ENCODE measurements at places on chromosomes 1 and 21.

- DNase-seq = no peak
Observed at GRCh38 chr21:35565204-35565611, 495.1 kb downstream of the SETD4 start.

- no peak for DNase-seq
Observed at GRCh38 chr1:213829780-213830179, 158.0 kb upstream of the PROX1 start.

DNA sequence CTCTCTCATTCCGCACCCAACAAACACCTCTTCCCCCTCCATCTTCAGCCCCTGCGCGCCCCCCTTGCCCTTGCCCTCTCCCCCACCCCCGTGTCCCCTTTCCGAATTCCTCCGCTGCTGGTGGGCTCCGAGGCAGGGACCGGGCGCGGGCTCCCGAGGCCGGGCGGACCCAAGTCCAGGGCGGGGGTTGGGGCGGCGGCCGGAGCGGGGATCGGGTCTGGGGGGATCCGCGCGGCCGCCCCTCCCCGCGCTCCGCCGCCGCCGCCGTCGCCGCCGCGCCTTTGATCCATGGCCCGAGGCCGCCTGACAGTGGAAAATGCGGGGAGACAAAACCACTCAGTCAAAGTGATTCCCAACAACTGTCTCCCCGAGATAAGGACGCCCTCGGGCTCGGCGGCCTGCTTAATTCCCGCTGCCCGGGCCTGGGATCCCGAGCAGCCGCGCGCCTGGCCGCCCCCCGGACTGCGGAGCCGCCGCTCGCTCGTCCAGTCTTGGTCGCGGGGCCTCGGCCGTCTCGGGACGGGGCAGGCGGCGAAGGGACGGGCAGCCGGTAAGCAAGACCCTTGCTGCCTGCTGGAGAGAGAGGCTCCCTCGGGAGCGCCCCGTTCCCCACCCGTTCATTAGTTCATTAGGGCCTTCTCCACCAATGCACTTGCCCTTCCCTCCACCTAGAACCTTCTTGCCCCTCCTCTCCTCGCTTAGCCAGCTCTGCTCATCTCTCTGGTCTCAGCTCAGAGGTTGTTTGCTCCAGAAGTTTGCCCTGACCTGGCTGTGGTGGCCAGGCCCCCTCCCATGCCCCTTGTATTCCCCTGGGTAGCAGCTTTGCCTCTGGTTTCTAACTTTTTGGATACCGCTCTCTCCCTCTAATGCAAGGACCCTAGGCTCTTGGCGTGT lies 86.4 kb downstream of the PAX7 start:
- no peak for DNase-seq

- no peak for DNase-seq
Observed at GRCh38 chr1:162305969-162306368, 70.7 kb downstream of the SPATA46 start.

DNA sequence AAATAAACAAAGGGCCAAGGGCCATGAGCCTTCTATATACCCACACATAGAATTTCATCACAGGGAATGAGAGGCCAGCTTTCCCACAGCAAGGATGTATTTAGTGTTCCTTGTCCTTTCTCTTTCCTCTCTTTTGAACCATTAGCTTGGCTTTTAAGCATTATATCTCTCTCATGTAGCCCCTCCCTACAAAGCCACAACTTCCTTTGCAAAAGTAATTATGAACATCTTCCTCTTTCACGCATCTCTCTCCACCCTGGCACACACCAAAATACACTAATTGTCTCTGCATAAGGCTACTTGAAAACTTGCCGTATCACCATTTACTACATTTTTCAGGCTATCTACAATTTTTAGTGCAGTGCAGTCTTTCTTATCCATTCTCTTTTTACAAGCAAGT lies 1.9 kb upstream of the AK5 start:
- no peak for DNase-seq

GRCh38 chr1:247740721-247741120 lies 2.3 kb downstream of the OR14K1 start:
- no peak for DNase-seq

- DNase-seq = no peak
Observed at GRCh38 chr1:203065191-203065590, 20.6 kb downstream of the MYOG start.

GRCh38 chr1:110916669-110917306 lies 43.8 kb downstream of the CD53 start:
- no peak for DNase-seq

- DNase-seq = no peak
Observed at GRCh38 chr1:240217403-240217802, 125.7 kb downstream of the FMN2 start.

DNA sequence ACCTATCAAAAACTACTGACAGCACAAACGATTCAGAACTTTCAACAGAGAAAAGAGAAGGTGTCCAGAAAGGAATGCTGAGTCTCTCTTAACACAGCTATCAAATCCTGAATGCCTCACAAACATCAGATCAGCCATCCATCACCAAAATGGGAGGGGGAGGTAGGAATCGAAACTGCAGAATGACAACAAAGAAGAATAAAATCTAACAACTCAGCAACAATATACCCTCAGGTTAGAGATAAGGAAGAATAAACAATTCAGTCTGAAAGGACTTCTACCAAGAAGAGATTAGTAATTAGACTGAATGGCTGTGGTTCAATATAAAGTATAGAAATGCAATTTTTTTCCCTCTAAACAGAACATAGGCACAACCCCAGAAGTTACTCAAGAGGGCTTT lies 94.4 kb downstream of the RERE start:
- DNase-seq = no peak

- no peak for DNase-seq
Observed at GRCh38 chr1:218357211-218357892, 12.2 kb downstream of the TGFB2 start.

- no peak for DNase-seq
Observed at GRCh38 chr1:101130673-101131072, 105.1 kb upstream of the DPH5 start.

GRCh38 chr1:67647036-67647798 lies 37.8 kb upstream of the GADD45A start:
- DNase-seq = no peak
